Stimulated activated CD4-positive, alpha-beta T cell treated with anti-CD3 and anti-CD28 coated beads, TNF-alpha, amount 100 ng/mL, for 1 hour (primary cell): ENCODE measurements at places on chromosomes 12 and 14.

DNA sequence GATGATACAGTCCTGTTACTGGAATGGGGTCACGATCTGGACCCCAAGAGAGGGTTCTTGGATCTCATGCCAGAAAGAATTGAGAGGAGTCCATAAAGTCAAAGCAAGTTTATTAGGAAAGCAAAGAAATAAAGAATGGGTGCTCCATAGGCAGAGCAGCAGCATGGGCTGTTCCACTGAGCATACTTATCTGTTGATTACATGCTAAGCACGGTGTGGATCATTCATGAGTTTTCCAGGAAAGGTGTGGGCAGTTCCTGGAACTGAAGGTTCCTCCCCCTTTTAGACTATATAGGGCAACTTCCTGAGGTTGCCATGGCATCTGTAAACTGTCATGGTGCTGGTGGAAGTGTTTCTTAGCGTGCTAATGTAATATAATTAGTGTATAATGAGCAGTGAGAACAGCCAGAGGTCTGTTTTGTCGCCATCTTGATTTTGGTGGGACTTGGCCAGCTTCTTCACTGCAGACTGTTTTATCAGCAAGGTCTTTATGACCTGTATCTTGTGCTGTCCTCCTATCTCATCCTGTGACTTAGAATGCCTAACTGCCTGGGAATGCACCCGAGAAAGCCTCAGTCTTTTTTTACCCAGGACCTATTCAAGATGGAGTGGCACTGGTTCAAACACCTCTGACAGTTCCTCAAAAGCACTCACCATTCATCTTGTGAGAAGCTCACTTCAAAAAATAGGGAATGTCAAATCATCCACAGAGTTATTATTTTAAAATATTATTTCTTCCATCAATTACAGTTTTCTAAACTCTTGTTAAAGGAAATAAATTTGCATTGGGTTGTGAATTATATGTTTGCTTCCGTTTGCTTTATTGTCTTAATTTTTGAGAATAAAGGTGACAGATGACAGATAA is 1358.8 kb upstream of the TMEM132C start:
- DNase-seq: no peak

DNA sequence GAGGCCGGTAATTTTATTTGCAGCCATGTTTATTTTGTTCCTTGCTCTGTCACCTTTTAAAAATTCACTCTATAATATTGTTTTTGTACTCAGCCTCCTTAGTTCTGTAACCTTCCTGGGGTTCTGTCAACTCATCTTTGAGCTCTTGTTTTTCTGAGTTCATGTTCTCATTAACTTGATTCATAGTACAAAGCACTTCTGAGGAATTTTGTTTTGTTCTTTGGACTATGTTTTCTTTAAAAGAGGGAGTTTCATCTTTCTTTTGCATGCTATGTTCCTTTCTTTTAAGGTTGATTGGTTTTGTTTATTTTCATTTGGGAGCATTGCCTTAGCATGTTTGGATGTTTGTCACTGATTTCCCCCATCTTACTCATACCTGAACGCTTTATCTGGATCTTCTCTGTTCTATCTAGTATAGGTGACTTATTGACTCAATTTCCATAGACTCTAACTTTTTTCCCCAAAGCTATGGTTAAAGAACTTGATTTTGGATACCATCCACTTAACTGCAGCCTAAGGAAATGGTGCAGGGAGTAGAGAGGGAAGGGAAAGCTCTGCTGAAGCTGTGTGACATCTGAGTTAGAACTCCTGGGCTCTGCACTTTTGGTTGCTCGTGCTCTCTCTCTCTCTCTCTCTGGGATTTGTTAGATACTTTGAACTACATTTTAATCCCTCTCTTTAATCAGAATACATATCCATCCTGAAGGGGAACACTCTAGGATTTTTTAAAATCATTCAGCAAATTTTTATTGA is 268.5 kb downstream of the PAWR start:
- DNase-seq: no peak

DNA sequence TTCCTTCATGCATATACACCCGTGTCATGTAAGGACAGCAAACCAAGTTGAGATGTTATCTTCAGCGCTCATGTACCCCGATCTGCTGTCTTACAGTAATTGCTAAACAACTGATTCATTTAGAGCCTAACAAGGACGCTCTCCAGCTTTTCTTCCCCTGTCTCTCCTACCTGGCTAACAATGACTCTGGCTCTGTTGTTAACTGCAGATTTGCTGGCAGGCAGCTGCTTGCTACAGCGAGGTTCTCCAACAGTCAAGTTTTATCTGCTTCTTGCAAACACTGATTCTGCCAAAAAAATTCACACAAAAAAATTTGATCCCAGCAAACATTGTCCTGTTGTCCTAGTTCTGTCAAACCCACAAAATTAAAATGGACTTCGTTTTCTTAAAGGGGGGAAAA is 101.6 kb downstream of the OTX2 start:
- DNase-seq: no peak

DNA sequence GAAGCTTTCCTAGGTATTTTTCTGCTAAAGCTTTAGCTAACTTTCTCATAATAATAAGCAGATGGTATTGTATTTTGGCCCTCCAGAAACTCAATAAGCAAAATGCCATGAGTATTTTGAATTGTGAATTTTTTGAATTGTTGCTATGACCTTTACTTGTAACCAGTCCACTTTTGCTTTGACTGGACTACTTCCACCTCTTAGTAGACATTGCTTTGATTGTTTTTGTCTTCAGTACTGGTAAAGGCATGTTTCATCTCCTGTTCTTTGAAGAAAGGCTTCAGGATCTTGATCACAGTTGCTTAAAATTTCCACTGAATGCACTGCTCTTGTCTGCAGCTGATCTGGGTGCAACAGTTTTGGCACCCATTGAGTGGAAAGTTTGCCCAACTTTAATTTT is 102.3 kb downstream of the TRMT5 start:
- no peak for DNase-seq

- no peak for DNase-seq
Measured at GRCh38 chr14:26984311-26985177, 386.7 kb upstream of the NOVA1 start.

- DNase-seq: no peak
Measured at GRCh38 chr12:20798554-20798953, 12.0 kb upstream of the SLCO1B3 start.

- no peak for DNase-seq
Measured at GRCh38 chr14:75213172-75213571, 36.8 kb upstream of the TMED10 start.

- DNase-seq: no peak
Measured at GRCh38 chr12:132194056-132194455, 49.8 kb downstream of the NOC4L start.

DNA sequence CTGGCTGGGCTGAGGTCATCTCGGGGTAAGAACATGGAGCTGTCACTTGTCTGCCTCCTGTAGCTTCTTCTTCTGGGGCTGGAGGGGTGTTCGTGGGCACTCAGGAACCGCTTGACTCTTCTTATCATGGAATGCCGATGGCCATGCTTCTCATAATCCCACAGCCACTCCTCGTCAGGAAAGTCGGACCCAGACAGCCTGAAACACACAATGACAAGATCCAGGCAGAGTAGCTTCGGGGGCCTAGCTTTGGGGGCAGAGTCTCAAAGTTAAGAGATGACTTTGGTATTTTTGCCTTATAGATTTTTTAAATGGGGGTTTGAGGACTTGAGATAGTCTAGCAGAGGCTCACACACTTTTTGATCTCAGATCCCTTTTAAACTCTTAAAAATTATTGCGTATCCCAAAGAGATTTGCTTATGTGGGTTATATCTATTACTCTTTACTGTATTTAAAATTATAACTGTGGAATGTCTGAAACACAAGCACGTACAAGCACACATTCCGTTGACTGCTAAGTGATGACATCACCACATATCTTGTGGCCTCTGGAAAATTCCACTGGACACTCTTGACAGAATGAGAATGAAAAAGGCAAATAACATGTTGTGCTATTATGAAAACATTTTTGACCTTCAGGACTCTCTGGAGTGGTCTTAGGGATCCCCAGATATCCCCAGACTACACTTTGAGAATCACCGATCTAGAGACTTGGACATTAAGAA is 43.3 kb downstream of the BEST3 start:
- no peak for DNase-seq

- no peak for DNase-seq
Measured at GRCh38 chr14:38171197-38171596, 36.5 kb upstream of the SSTR1 start.

DNA sequence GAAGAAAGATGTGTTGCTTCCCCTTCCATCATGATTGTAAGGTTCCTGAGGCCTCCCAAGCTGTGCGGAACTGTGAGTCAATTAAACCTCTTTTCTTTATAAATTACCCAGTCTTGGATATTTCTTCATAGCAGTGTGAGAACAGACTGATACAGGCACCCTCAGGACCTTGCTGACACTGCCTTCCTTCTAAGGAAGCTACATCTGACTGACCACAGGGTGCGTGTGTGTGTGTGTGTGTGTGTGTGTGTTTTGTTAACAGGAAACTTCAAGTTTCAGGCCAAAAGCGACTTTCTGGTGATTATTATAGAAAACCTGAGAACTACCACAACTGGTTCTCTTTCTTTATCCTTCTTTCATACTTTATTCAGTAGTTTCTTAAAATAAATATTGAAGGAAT is 149.0 kb downstream of the CAPZA3 start:
- no peak for DNase-seq

DNA sequence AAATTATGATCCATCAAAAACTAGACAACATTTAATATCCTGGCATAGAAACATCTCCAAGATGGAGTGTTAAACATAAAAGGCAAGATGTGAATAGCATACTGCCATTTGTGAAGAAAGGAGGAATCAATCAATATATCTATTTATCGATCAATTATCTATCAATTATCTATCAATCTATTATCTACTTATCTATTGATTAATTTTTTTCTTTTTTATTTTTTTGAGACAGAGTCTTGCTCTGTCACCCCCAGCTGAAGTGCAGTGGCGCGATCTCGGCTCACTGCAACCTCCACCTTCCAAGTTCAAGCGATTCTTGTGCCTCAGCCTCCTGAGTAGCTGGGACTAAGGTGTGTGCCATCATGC is 117.0 kb upstream of the RFLNA start:
- DNase-seq: no peak

- no peak for DNase-seq
Measured at GRCh38 chr12:74449872-74450271, 87.8 kb upstream of the ATXN7L3B start.

DNA sequence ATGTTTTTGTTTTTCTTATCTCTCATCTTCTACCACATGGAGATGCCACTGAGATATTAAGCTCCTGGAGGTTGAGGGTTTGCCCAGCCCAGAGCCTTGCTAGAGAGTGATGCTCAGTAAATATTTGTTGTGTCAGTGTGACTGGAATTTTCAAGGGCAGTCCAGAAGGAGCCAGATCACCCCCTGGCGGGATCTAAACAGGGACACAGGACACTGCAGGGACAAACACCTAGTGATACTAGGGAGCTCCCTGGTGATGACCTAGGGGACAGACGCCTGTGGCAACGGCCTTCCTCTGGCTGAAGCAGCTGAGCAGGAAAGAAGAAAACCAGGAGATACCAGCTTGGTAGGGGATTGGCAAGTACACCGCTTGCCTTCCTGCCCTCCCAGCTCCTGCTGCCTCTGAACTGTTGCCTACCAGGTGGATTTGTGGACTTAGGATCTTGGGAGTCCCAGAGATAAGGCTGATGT is 714.4 kb upstream of the TBX3 start:
- DNase-seq: no peak

- DNase-seq: no peak
Measured at GRCh38 chr14:81565441-81566290, 32.0 kb upstream of the SEL1L start.

- DNase-seq: no peak
Measured at GRCh38 chr12:80745851-80746505, 29.3 kb downstream of the MYF5 start.
